Stimulated activated CD4-positive, alpha-beta T cell treated with anti-CD3 and anti-CD28 coated beads, Interleukin-15, amount 100 ng/mL, for 1 hour (primary cell): ENCODE measurements at places on chromosomes 2 and 18.

- no peak for DNase-seq
These were observed 1.4 kb downstream of the AAK1 start for GRCh38 chr2:69641887-69642708.

GRCh38 chr2:42057159-42057901 is 9.5 kb downstream of the PKDCC start:
- no peak for DNase-seq

- DNase-seq = no peak
These were observed 86.2 kb downstream of the MIB1 start for GRCh38 chr18:21826641-21827302.

GRCh38 chr2:165762723-165763122 is 31.3 kb downstream of the GALNT3 start:
- no peak for DNase-seq

- no peak for DNase-seq
These were observed 658.6 kb upstream of the FANCL start for GRCh38 chr2:58899692-58900091.

DNA sequence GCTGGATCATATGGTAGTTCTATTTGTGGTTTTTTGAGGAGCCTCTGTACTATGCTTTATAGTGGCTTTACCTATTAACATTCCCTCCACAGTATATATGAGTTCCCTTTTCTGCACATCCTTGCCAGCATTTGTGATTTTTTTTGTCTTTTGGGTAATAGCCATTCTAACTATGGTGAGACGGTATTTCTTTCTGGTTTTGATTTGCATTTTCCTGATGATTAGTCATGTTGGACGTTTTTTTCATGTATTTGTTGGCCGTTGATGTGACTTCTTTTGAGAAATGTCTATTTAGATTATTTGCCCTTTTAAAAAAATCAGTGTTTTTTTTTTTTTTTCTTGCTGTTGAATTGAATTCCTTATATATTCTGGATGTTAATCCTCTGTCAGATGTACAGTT is 31.1 kb downstream of the ACTR3 start:
- DNase-seq = no peak

- DNase-seq = no peak
These were observed 260.9 kb upstream of the CWC22 start for GRCh38 chr2:180268006-180268405.

- DNase-seq = no peak
These were observed 44.4 kb upstream of the CCDC68 start for GRCh38 chr18:55003695-55004094.

- no peak for DNase-seq
These were observed 432.1 kb upstream of the DCC start for GRCh38 chr18:51907687-51908597.

- DNase-seq = no peak
These were observed 368.7 kb upstream of the CRIM1 start for GRCh38 chr2:35986871-35987270.

DNA sequence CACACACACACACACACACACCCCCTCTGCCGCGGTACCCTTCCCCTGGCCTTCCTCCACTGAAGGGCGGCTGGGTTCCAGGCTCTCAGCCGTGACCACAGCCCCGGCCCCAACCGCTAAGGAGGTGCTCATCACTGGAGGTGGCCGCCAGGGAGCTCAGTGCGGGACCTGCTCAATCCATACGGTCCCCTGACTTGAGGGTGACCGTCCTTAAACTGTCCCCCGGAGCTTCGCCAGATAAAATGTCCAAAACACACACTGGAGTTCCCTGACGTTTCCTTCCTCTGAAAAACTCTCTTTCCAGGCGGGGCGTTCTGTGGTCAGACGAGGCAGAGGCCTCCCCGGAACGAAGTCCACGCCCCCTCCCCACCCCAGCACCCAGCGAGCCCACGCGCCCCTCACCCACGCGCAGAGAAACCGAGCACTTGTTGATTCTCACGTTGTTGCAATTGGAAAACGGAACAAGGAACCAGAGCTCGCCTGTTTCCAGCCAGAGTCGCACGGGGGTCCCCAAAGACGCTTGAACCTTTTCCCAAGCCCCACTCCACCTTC is 1.4 kb downstream of the MBP start:
- no peak for DNase-seq
